ENCODE measurements at places on chromosomes 4 and X. TPM values are rescaled to one million over a fixed set of nuclear protein-coding genes. Genes with fewer than 3 reads are reported as not detected.

Gene UGT2B15
- total RNA-seq: not detected

Gene SORCS2
- 9.1 TPM for total RNA-seq

Gene PDGFC
- total RNA-seq: 37.6 TPM

Gene SULT1E1
- total RNA-seq: 1.4 TPM

Measured in kidney (tissue), 22 donors.